Panc1 (cell line): ENCODE measurements at places on chromosomes 13 and 19. TPM values are rescaled to one million over a fixed set of nuclear protein-coding genes. Genes with fewer than 3 reads are reported as not detected.

CYP4F3 gene
- total RNA-seq: 0.10 TPM

ZNF154 gene
- not detected for total RNA-seq

ERICH6B gene
- total RNA-seq: not detected

NLRP7 gene
- total RNA-seq: not detected

LILRB5 gene
- total RNA-seq: 0.05 TPM

CASP14 gene
- not detected for total RNA-seq

DNA sequence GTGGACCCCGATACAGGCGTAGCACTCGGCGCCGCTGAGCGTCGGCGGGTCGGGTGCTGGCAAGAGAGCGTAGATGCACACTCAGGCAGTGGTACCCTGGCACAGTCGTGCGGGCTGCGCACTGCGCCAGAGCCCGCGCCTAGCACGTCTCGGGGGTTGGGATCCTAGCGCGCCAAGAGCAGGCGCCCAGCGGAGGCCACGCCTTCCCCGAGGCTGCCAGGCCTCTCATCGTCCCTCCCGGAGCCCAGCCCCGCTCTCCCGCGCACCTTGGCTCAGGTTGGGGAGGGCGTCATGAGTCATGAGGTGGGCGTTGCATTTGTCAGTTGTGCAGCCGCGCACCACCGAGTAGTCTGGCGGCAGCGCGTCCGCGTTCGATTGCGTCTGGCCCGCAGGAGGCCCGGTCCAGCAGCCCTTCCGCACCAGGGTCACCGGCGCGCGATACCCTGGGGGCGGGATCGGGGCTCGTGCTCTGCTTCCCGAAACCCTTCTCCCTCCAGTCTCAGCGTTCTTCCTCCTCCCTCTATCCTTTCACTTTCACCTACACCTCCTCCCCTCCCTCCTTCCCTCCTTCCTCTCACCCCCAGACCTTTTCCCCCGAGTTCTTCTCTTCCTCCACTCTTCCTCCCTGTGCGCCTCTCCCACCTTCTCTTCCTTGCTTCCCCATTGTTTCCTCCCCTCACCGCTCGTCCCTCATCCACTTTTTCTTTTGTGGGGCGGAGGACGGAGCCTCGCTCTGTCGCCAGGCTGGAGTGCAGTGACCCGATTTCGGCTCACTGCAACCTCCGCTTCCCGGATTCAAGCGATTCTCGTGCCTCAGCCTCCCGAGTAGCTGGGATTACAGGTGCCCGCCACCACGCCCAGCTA, 3.5 kb downstream of the LYPD5 start:
- DNase-seq: no peak
- no peaks in the 10 kb centered on the region for H3K4me1 ChIP-seq
- no peaks in the 10 kb centered on the region for H3K27me3 ChIP-seq
- H3K4me3 ChIP-seq: peak overlapping the region; percentile 42
- H3K36me3 ChIP-seq: no peaks in the 10 kb centered on the region

- 0 out of 2 replicates have a peak, but pooled peaks cover 2% of the 10 kb centered on the region for H3K4me1 ChIP-seq
- H3K27me3 ChIP-seq: no peaks in the 10 kb centered on the region
- no peak overlapping the region for H3K4me3 ChIP-seq
- no peak overlapping the region for H3K27ac ChIP-seq
- no peaks in the 10 kb centered on the region for H3K36me3 ChIP-seq
- no peak for DNase-seq
These were observed 17.8 kb downstream of the BIVM start for GRCh38 chr13:102816708-102817107.

DNA sequence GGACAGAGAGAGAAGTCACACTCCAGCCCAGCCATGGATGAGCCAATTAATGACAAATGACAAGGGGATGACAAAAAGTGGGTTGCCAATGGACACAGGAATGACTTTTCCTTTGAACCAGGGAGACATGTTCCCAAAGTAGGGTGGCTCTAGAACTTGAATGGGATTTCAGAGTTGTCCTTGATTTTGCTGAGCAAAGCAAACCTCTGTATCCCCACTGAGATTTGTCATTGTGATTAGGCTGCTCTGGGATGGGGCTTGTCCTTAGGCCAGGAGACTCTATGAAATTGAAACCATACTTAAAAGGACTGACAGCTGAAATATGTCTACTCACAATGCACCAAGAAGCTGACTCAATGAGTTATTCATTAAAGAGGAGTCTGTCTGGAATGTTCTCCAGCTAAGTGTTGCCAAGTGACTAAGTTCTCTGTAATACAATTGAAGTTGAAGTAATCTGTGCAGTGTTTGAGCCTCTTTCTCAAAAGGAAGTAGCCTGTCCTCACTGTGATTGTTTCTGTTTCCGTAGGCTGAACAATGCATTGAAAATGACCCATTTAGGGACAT, 69.0 kb upstream of the PCDH9 start:
- no peak overlapping the region for H3K27ac ChIP-seq
- H3K4me1 ChIP-seq: no peaks in the 10 kb centered on the region
- H3K36me3 ChIP-seq: no peaks in the 10 kb centered on the region
- no peak overlapping the region for H3K4me3 ChIP-seq

- H3K4me3 ChIP-seq: no peak overlapping the region
- no peaks in the 10 kb centered on the region for H3K27me3 ChIP-seq
- no peak overlapping the region for H3K27ac ChIP-seq
- DNase-seq: no peak
- no peaks in the 10 kb centered on the region for H3K36me3 ChIP-seq
These were observed 45.1 kb downstream of the TMEM255B start for GRCh38 chr13:113804017-113804702.

DNA sequence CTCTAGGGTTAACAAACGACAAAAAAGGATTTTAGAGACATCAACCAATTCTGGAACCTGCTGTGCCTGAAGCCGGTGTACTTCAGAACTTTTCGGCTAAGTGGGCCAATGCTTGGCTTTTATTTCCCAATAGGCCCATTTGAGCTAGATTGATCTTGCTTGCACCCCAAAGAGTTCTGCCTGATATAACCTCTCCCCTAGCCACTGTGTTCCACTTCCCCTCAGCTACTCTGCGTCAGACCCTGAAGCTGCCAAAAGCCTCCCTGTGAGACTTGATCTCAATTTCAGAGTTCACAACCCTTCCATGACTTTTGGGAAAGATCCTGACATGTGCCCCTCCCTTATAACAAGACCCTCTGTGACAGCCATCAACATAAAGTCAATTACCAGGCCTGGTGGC, 5.6 kb upstream of the SIGLEC14 start:
- DNase-seq: no peak
- no peak overlapping the region for H3K4me3 ChIP-seq
- no peaks in the 10 kb centered on the region for H3K4me1 ChIP-seq

- no peak overlapping the region for H3K27ac ChIP-seq
- no peaks in the 10 kb centered on the region for H3K27me3 ChIP-seq
- H3K4me1 ChIP-seq: peaks cover 9% of the 10 kb centered on the region
- H3K4me3 ChIP-seq: no peak overlapping the region
- H3K36me3 ChIP-seq: no peaks in the 10 kb centered on the region
These were observed 2.9 kb upstream of the MAP1S start for GRCh38 chr19:17716309-17716929.

DNA sequence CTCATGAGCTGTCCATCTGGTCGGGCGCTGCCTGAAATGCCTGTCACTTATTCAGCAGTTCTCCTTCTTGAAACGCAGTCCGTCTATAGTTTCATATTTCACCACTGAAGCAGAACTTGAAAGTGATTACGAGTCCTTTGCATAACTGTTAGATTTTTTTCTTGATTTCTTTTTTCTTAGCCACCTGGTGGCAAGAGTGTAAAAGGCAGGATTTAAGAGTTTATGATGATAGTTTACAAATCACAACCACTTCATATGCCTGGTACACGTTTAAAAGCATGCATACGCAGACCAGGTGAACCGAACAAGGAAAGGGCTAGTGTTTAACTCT, 45.8 kb downstream of the GGACT start:
- no peak overlapping the region for H3K27ac ChIP-seq
- DNase-seq: no peak
- peaks cover 5% of the 10 kb centered on the region for H3K4me1 ChIP-seq
- no peaks in the 10 kb centered on the region for H3K27me3 ChIP-seq
- H3K36me3 ChIP-seq: no peaks in the 10 kb centered on the region

DNA sequence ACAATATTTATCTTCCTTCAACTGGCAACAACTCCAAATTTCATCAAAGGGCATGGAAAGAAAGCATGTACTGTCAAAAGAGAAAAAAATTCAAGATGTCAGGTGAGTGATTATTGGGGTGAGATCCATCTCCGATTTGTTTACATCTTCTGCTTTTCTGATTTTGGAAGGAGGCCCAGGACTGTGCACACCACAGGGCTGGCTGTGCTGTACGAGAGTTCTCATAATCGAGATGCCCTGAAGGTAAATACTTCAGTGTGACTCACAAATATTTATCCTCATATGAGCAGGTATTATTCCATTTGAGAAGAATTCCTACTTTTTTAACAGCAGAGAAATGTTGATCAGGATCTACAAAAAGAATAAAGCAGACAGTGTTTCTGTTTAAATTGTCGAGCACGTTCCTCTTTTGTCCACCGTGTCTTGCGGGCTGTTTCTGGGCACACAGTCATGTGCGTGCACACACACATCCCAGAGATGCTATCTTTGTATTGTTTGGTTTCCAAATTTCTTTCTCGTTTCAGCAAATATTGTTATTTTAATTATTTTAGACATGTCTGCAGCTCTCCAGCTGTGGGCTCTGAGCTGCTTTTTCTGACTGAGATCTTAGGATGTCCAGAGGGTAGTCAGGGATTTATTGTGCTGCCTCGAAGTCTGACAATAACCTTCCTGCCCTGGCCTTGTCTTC, 103.8 kb downstream of the KL start:
- peak overlapping the region; percentile 66 for H3K27ac ChIP-seq
- H3K4me3 ChIP-seq: peak overlapping the region; percentile 6; the same call in 1 of the 2 replicates
- H3K4me1 ChIP-seq: peaks cover 31% of the 10 kb centered on the region
- no peak for DNase-seq

DNA sequence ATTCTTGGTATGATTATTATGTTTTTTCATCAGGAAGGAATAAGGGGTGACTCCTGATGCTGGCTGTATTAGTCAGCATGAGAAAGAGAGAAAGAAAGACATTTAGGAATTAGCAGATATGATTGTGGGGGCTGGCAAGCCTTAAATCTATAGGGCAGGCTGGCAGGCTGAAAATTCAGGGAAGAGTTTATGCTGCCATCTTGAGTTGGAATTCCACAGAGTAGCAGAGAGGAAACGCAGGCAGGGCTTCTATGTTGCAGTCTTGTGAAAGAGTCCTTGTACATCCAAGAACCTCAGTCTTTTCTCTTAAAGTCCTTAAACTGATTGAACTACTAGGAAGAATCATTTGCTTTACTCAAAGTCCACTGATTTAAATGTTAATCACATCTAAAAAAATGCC, 262.7 kb upstream of the SLC10A2 start:
- DNase-seq: no peak
- no peaks in the 10 kb centered on the region for H3K36me3 ChIP-seq
- H3K4me3 ChIP-seq: no peak overlapping the region
- H3K4me1 ChIP-seq: no peaks in the 10 kb centered on the region
- H3K27ac ChIP-seq: no peak overlapping the region
- no peaks in the 10 kb centered on the region for H3K27me3 ChIP-seq

GRCh38 chr19:6587998-6588507, 2.9 kb downstream of the CD70 start:
- no peak for DNase-seq
- H3K4me3 ChIP-seq: peak overlapping the region; percentile 56
- H3K27ac ChIP-seq: peak overlapping the region; percentile 23; the same call in 1 of the 2 replicates
- peaks cover 6% of the 10 kb centered on the region; the same call in 1 of the 2 replicates for H3K4me1 ChIP-seq
- no peaks in the 10 kb centered on the region for H3K36me3 ChIP-seq

DNA sequence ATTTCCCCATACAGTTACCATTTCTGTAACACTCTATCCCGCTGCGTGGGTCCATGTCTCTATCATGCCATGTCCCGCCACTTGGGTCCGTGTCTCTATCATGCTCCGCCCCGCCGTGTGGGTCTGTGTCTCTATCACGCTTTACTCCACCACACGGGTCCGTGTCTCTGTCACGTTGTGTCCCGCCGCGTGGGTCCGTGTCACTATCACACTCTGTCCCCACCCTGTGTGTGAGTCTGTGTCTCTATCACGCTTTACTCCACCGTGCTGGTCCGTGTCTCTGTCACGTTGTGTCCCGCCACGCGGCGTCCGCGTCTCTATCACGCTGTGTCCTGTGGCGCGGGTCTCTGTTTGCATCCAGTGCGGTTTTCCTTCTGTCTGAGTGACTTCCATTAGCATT, 11.6 kb downstream of the ADPRHL1 start:
- H3K27me3 ChIP-seq: no peaks in the 10 kb centered on the region
- DNase-seq: no peak
- no peak overlapping the region for H3K4me3 ChIP-seq
- H3K4me1 ChIP-seq: no peaks in the 10 kb centered on the region
- no peak overlapping the region for H3K27ac ChIP-seq
